ENCODE measurements at places on chromosomes 2 and 18. TPM values are rescaled to one million over a fixed set of nuclear protein-coding genes. Genes with fewer than 3 reads are reported as not detected.
A peak's percentile ranks its signal among the peaks of the same experiment; 100 is the strongest.

The TEX44 gene
- total RNA-seq, result not detected

The ARHGAP28 gene
- 42.6 TPM for total RNA-seq

The TWSG1 gene
- 73.6 TPM for total RNA-seq

The NT5C1B gene
- total RNA-seq, result not detected

The RETREG2 gene
- total RNA-seq, result 78.6 TPM

The SNTG2 gene
- total RNA-seq, result 4.2 TPM

The TNFAIP6 gene
- 2.9 TPM for total RNA-seq

The SPOPL gene
- 33.5 TPM for total RNA-seq

The FBXO36 gene
- total RNA-seq, result 9.3 TPM

The XPO1 gene
- total RNA-seq, result 494 TPM

The OR6B2 gene
- not detected for total RNA-seq

The TOGARAM2 gene
- total RNA-seq, result 1.3 TPM

- no peak for DNase-seq
These were observed 445.6 kb downstream of the RND3 start for GRCh38 chr2:150041722-150042425.

GRCh38 chr2:160921386-160921964 lies 238.8 kb upstream of the TANK start:
- DNase-seq, result no peak

- no peak for DNase-seq
These were observed 5.6 kb downstream of the FOSL2 start for GRCh38 chr2:28398101-28398834.

- no peak for DNase-seq
These were observed 20.8 kb downstream of the LDLRAD4 start for GRCh38 chr18:13239171-13239956.

DNA sequence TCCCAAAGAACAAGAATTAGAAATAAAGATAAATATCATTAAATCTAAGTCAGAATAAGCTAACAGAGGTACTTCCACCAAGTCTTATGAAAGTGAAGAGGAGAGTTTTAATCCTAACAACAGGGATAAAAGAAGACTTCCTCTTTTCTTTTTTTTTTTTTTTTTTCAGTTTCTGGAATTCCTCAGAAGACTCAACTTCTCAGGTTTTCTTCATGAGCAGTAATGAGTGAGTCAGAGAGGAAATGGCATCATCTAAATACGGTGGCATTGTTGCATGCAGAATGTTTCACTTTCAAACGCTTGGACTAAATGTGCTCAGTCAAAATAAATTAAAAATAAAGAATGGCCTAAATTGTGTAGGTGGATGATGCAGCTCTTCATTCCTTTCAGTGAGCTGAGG lies 45.6 kb upstream of the ARHGAP15 start:
- no peak for DNase-seq

DNA sequence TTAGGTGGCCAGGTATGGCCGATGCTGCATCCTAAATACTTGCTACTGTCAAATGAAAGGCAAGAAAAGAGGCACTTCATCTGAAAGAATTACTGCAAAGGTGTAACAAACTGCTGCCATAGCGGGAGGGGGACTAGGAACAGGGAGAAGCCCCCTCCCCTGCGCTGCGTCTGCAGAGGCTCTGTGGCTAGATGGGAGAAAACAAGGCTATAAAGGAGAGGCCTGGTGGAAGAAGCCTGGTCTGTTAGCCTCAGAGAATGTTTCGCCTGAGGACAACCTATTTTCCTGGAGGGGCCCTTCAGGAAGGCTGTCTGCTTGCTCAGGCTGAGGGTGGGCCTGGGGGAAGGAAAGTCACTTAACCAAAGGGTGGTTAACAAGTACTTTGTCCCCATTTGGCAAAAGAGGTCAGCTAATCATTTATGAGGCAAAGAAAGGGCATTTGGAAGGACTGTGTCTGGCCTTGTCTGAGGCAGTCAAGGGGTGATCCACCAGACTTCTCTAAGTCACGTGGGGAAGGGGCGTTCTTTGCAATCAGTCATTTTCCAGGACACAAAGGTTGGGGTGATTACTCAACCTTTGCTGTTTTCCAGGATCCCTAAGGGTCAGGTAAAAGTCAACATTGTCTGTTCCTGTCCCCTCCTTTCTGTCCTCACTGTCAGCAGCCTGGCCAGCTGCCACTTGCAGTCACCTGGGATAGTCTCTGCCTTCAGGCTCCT lies 103.0 kb upstream of the TMEM200C start:
- no peak for DNase-seq

DNA sequence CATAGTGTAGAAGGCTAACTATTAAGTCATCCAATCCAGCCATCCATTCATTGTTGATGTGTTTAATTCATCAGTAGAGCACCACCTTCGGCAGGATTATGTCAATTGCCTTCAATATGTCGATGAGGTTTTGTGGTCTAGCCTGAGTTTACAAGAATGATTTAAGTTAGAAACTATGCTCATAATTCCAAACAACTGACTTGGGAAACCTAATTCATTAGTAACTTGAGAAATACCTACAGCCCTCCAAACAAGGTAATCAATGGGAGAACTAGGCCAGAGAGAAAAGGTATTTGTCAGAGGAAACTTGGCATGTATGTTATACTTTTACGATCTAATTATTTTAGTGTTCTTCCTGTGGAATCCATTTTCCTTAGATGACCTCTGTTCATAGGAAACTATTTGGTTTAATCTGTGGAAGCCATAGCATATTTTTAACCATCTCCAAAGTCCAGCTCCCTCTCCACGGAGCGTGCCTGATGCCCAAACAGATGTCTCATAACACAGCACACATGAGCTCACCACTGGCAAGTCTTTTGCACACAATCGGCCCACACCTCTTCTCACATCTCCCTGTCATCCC lies 148.5 kb downstream of the GFPT1 start:
- no peak for DNase-seq

GRCh38 chr2:150169237-150169629 lies 318.2 kb downstream of the RND3 start:
- no peak for DNase-seq

- no peak for DNase-seq
These were observed 679.0 kb upstream of the ACVR2A start for GRCh38 chr2:147165697-147166382.

- DNase-seq, result no peak
These were observed 3.8 kb upstream of the FRZB start for GRCh38 chr2:182870227-182870626.

GRCh38 chr2:66041902-66042657 lies 392.8 kb upstream of the MEIS1 start:
- no peak for DNase-seq

GRCh38 chr2:25559148-25559547 lies 114.2 kb downstream of the DTNB start:
- no peak for DNase-seq

GRCh38 chr2:120498121-120498520 lies 152.2 kb downstream of the INHBB start:
- DNase-seq, result no peak

DNA sequence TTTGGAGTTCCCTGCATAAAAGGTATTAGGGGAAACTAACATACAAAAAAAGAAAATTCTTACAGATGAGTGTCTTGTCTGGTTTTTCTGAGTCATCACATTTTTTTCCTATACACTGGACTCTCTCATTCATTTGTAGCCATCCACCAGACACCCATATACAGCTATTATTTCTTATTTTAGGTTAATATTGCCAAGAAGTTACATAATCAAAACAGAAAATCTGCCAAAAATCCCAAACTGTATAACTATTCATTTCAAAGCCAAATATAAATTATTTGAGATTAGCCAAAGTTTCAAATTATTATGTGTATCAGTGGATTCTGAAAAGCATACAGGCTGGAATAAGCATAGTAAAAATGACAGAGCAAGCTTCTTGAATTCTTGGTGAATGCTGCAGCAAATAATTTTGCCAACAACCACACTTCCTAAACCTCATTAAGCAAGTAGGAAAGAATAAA lies 191.2 kb downstream of the NCKAP5 start:
- no peak for DNase-seq

GRCh38 chr2:7607441-7608173 lies 690.4 kb downstream of the RNF144A start:
- DNase-seq, result peak; percentile 77

DNA sequence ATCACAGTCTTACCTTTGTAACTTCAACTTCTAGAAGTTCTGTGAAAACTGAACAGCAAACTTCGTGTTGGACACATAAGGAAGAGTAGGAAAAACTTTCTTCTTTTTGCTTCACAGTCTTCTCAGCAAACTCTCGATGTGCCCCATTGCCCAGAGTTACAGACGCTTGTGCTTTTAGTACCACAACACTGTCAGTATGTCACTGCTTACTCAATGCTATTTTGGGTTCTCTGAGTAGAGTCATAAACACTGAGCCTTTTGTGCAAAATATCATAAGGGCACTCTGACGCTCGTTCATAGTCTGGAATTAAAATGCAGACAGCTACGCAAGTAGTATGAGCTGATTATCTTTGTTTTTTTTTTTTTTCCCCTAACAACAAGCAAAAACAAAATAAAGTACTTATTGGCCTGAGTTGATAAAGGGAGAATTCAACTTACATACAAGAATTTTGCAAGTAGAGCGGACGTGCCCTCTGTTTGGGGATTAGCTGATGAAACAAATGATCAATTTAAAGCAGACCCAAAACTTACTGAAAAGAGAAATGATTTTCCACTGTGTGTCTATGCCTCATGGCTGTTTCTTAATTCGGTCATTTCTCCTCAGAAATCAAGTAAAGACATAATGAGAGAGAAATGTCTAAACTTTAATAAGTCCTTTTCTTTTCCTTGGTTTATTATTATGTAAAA lies at the start of gene CDH19:
TSS of gene CDH19 (minus strand) at position 150 of the 687 bp plus-strand sequence. CDS start 31,886 bp downstream, outside the sequence.
- no peak for DNase-seq

DNA sequence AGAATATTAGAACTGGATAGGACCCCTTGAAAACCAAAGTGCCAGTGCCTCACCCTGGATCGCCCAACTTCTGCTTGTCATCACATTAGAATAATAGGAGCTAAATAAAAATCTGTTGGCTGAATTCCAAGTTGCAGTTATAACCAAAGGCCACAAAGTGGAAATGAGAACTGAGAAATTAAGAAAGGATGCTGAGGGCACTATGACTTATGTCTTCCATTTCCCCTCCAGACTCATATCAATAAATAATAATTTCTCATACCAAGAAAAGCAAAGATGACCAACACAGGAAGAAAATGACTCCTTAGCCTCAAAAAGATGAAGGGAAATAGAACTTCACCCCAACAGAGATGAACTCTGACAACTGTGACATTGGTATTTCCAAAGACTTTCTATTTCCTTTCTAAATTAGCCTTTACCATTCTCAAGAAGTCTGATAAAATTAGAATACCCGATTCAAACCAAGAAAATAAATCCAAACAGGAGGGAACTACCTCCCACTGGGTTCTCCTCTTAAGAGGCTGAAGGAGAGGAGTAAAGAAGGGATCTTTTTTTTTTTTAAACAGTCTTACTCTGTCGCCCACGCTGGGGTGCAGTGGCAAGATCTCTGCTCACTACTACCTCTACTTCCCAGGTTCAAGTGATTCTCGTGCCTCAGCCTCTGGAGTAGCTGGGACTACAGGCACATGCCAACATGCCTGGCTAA lies 46.5 kb upstream of the EPG5 start:
- DNase-seq, result no peak

- no peak for DNase-seq
These were observed 77.2 kb downstream of the ADD2 start for GRCh38 chr2:70690846-70691245.

- no peak for DNase-seq
These were observed 136.5 kb downstream of the PRPF40A start for GRCh38 chr2:152580714-152581113.

DNA sequence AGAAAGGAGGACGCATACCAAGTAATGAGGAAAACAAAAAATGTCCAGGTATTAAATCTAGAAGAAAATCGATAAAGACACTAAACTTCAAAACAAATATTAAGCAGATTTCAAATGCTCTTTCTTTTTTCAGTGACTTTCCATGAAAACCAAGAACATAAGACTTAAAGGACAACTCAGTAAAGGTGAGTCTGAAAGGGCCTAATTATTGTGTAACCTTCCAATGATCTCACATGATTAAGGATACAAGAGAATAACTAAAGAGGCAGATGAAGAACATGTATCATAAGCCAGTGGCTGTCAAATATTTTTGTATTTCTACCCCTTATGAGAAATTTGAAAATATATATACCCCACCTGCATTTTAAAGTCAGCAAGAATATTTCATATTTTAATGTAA lies 30.7 kb downstream of the MBD2 start:
- DNase-seq, result no peak

DNA sequence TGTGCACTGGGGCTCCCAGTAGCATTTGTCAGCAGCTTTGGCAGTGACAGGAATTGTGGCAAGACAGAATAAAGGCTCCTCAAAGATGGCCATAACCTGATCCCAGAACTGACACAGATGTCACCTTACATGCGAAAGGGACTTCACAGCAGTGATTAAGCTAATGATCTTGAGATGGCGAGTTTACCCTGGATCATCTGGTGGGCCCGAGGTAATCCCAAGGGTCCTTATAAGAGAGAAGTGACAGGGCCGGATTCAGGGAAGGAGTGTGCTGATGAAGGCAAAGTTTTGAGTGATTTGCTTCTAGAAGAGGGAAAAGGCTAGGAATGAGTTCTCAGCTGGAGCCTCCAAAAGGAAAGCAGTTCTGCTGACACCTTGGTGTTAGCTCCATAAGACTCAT lies 333.9 kb downstream of the LPIN1 start:
- DNase-seq, result no peak

DNA sequence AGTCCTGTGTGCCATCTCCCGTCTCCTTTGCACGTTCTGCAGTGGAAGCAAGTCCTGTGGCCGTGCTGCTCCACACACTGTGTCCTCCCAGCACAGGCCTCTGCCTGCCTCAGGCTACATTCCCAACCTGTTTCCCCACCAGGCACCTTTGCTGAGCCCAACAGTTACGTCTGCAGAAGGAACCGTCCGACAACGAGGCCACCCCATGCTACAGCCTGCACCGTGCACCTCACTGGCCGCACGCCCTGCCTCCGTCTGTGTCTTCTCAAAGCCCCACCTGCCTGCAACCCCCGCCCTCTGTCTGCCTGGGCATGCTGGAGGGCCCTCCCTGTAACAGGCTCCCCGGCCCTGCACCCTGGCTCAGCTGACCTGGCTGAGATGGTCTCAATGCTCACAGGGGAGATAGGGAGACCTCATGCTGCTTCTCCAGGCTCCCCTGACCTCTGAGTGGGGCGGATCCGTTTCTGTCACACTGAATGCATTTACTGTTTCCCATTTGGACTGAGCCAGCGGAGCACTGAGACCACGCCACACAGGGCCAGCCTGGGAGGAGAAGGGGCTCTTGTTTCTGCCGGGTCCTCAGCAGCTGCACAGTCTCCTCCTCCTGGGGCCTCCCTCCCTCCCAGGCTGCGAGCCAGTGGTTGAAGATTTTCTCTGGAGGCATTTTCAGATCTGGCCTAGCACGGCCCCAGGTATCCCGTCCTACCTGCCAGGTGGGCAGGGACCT lies 109.1 kb upstream of the OTOS start:
- no peak for DNase-seq

DNA sequence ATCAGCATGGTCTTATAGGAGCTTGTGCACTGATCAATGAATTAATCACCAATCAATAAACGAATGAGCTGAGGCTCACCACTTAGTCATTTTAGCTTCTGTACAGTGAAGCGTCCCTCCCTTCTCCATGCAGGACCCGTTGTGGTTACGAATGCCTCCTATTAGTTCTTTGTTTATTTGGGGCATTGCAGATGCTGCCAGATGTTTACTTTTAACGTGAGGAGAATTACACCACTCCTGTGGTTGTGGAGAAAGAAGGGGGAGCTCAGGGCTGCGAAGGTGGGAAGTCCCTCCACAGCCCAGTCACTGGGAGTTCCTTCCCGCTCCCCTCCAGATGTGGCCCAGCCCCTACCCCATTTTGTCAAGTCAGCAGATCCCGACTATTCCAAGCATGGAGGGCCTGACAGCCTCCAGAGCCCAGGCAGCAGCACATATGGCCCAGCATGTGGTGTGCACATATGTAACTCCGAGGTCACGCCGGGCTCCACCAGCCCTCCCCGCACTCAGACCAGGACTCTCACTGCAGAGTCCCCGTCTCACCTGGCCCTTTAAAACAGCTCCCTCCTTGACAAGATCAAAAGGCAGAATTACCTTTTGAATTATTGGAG lies 20.9 kb downstream of the PKDCC start:
- no peak for DNase-seq
